GM12864 (cell line): ENCODE measurements at places on chromosomes 3 and 15.

- no peak for DNase-seq
Measured at GRCh38 chr15:63708126-63708772, 111.1 kb downstream of the FBXL22 start.

DNA sequence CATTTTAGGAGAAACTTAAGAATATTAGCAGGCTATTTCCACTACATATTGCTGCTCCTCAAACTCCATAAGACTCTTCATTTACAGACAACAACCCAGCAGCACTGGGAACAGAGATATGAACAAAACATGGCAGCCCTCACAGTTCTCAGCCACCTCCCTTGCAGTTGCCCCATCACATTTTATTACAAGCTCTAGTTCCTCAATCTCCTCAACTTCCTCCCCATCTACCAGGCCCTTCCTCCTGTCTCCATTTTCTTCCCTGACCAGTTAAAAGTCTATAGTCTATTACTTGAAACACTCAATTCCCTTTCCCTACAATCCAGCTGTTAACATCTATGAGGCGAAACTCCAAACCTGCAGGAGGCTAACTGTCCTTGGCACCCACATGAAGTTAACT, 412.5 kb downstream of the TBC1D5 start:
- no peak for DNase-seq

DNA sequence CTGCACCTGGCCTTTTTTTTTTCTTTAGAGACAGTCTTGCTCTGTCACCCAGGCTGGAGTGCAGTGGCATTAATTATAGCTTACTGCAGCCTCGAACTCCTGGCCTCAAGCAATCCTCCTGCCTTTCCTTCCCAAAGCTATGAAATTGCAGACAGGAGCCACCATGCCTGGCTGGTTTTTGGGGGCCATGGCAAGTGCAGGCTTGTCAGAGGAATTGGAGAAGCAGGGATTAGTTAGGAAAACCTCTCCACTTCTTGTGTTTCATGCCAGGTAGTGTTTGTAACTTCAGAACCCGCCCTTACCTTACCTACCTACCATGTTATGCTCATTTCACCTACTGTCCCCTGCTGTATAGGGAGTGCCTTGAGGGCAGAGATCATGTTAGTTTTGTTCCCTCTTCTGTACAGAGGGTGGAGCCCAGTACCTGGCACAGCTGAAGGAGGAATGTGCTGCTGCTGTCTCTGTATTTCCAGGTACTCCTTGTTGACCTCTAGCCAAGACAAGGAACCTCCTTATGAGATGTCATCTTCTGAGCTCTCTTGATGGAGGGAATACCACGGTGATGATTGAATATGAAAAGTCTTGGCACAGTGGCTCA, 43.8 kb downstream of the TRAK1 start:
- no peak for DNase-seq

- peak; percentile 62 for DNase-seq
Measured at GRCh38 chr15:79901958-79902357, 5.1 kb upstream of the MTHFS start.

GRCh38 chr3:42110631-42111030, 19.5 kb downstream of the TRAK1 start:
- DNase-seq: no peak

GRCh38 chr3:81985996-81986723, 224.7 kb upstream of the GBE1 start:
- no peak for DNase-seq

GRCh38 chr15:96599268-96599667, 268.8 kb downstream of the NR2F2 start:
- DNase-seq: no peak

DNA sequence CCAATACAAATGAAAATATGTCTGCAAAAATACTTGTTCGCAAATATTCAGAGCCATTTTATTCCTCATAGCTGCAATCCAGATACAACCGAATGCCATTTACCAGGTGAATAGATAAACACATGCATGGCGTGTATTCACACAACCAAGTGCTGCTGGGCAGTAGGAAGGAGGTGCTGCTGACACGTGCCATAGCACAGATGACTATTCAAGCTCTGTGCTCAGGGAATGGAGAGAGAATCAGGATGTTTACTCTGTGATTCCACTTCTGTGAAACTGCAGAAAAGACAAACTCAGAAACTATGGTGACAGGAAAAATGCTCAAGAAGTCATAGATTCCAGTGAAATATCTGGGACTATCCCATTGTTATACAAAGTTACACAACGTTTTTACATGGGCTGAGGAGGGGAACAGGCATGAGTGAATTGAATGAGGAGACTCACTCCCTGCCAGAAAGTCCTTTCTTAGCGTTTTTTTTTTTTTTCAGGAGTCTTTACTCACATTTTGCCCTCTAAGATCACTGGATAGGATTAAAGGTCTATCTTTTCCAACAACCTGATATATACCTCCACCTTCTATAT, 152.9 kb upstream of the NDN start:
- no peak for DNase-seq
